ENCODE measurements at places on chromosomes 3 and 15.

DNA sequence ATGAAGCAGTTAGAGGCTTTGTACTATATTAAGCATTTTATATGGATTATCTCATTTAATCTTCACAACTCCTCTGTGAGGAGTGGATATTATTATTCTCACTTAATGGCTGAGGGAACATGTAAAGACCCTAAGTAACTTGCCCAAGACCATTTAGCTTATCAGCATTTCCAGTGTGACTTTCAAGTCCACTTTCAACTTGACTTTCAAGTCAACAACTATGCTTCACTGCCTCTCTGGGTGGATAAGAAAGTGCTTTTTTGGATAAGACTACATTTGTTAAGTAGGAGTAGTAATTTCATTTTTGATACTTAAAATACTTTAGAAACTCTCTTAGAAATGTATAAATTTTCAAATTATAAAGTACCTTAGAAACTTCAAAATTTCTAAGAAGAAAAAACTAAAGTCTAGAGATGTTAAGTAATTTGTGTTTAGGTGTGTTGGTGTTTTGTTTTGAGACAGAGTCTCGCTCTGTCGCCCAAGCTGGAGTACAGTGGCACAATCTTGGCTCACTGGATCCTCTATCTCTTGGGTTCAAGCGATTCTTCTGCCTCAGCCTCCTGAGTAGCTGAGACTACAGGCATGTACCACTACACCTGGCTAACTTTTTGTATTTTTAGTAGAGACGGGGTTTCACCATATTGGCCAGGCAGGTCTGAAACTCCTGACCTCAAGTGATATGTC, 71.8 kb downstream of the MINDY2 start:
- no peak for DNase-seq

DNA sequence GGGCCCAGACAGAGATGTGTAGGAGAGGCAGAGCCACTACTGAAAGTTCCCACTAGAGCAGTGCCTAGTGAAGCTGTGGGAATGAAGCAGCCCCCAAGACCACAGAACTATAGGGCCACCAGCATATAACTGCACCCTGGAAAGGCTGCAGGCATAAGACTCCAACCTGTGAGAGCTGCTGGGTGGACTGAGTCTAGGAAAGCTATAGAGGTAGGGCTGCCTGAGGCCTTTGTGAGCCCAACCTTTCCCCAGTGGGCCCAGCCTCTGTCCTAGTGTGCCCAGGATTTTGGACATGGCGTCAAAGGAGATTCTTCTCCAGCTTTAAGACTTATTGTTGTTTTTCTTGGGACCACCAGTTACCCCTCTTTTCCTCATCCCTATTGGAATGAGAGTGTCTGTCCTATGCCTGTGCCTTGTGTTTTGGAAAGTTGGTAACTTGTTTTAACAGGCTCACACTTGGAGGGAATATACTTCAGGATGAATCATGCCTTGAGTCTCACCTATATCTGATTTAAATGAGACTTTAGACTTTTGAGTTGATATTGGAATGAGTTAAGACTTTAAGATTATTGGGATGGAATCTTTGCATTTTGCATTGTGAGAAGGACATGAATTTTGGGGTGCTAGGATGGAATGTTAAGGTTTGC, 28.1 kb downstream of the SLMAP start:
- DNase-seq, result no peak

GRCh38 chr3:84836961-84837360, 121.8 kb upstream of the CADM2 start:
- no peak for DNase-seq

- no peak for DNase-seq
These were observed 47.3 kb downstream of the SSUH2 start for GRCh38 chr3:8597219-8597853.

GRCh38 chr3:180362081-180362480, 239.9 kb upstream of the TTC14 start:
- DNase-seq, result no peak

- DNase-seq, result no peak
These were observed 61.9 kb downstream of the TRPM7 start for GRCh38 chr15:50624616-50625168.

GRCh38 chr15:88288206-88288605, 31.7 kb upstream of the NTRK3 start:
- DNase-seq, result no peak

DNA sequence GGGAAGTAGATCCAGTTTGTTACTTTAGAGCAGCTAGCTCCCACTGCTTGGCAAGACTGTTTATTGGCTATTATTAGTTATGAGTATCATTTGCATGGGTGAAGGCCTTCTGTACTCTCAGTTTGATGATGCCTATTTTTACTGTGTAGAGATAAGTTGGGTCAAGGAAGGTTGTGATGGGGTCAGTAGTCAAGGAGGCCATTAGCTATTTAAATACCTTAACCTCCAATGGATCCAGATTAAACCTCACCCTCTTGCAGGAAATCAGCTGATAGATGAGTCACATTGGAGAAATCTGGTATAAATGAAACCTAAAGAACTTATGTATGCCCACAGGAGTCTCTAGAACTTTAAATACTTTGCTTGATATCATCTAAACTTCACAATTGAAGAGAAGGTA, 45.0 kb downstream of the THBS1 start:
- no peak for DNase-seq

DNA sequence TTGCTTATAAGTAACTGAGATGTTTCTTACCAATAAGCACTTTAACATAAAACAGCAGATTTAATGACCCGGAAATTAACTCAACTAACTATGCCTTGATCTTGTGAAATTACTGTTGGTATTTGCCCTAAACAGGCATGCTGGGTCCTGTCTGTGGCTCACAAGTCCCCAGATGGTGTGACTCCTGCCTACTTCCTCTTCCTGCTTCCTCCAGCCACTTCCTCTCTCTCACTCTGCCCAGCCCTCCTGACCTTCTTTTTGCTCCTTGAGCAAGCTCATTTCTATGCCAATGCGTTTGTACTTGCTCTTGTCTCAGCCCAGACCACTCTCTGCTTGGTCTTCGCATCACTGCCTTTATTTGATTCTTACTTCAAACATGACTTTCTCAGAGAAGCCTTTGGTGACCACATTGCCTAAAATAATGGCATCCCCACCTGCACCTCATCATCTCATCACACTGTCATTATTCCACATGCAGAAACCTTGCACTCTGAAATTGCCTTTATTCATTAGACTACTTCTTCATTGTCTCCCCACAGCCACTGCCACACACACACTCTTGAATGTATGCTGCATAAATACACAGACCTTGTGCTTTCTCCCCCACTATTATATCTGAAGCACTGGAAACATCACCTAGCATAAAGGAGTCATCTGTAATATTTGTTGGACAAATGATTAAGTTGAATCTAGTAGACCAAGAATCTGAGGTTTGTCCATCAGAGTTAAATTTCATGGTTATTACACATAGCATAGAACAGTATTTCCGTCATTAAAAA, 256.3 kb upstream of the SEMA6D start:
- no peak for DNase-seq

GRCh38 chr15:45376300-45376928, 1.9 kb downstream of the GATM start:
- no peak for DNase-seq

DNA sequence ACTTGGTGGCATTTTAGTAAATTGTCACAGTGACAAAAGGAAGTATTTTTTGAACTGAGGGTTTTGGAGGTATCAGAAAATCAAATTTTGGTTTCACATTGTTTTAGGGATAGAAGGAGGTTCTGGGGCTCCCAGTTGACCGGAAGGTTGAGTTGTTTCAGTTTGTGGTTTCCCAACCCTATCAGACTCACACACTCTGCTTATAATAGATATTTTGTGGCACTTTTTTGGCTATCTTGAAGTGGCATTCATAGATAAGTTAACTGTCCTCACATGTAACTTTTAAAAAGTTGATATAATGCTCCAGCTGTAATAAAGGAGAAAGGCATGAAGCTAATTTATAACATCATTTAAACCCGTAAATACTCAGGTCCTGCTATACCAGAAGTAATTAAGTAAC, 12.8 kb downstream of the ARMC8 start:
- no peak for DNase-seq

DNA sequence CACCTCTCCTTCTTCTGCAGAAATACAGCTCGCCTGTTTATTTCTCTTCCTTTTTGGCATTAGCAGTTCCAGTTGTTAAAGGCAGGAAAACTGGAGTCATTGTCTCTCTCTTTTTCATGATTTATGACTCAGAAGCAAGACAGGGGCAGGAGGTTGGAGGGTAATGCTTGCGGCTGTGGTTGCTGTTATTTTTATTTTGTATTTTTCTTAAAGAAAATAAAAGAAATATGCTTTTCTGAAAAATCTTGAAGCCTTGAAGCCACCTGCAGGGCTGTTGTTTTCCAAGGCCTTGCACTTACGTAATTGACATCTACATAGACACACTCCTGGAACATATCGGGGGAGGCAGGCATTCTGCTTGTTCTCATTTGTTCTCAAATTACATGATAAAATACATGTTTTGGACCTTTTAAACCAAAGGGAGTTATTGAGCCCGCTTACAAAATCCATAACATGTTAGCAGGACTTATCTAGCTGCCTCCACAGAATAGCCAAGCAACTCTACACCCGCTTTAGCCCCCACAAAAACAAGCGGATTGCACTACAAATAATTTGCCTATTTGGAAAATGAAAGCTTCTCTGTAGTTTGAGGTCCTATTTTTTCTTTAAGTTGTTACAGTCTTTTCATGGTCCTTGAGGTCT, 1004.6 kb upstream of the NR2F2 start:
- DNase-seq, result no peak

GRCh38 chr3:49902511-49903345, 945 bp downstream of the MST1R start:
- DNase-seq, result no peak

- DNase-seq, result no peak
These were observed 205.0 kb upstream of the ADAMTS9 start for GRCh38 chr3:64892671-64893309.

DNA sequence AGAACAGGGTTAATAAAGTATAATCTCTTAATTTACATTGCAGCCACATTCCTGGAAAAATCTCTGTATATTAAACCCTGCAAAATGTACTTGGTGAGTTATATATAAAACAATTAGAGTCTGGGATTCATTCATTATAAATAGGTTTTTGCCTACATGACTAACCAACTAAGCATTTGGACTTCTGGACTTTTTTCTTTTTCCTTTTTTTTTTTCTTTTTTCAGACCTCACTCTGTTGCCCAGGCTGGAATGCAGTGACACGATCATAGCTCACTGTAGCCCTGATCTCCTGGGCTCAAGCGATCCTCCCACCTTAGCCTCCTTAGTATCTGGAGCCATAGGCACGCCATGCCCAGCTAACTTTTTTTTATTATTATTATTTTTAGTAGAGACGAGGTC, 4.5 kb downstream of the DNAJC13 start:
- no peak for DNase-seq

DNA sequence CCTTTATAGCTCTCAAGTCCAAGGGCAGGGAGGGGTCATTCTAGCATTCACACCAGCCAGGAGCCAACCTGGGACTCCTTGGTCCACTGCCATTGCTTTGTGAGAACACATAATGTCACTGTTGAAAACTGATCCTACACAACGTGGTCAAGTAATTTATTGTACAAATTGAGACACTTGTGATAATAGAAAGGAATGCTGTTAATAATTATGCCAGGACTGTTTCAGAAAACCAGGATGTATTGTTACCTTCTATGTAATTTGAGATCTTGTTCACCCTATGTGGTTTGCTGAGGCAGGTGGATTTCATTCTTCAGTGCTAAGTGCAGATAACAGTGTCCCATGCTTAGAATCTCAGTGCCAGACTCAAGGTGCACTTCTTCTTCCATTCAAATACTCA, 33.3 kb downstream of the TMCO5A start:
- DNase-seq, result no peak

GRCh38 chr3:136250903-136251460, 842 bp downstream of the PCCB start:
- no peak for DNase-seq

DNA sequence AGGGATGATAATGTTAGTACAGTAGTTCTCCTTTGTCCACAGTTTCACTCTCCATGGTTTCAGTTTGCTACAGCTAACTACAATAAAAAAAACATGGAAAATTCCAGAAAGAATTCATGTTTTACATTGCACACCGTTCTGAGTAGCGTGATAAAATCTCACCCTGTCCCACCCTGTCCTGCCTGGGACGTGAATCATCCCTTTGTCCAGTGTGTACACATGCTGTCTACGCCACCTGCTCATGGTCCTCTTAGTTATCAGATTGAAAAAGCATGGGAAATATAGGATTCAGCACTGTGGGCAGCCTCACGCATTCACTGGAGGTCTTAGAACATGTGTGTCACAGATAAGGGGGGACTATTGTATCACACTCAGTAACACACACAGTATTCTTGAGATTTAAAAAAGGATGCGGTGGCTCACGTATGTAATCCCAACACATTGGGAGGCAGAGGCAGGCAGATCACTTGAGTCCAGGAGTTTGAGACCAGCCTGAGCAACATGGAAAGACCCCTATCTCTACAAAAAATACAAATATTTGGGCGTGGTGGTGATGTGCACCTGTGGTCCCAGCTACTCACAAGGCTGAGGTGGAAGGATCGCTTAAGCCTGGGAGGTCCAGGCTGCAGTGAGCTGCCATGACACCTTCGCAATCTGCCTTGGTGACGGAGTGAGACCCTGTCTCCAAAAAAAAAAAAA, 8.7 kb upstream of the FLNB start:
- DNase-seq, result no peak

DNA sequence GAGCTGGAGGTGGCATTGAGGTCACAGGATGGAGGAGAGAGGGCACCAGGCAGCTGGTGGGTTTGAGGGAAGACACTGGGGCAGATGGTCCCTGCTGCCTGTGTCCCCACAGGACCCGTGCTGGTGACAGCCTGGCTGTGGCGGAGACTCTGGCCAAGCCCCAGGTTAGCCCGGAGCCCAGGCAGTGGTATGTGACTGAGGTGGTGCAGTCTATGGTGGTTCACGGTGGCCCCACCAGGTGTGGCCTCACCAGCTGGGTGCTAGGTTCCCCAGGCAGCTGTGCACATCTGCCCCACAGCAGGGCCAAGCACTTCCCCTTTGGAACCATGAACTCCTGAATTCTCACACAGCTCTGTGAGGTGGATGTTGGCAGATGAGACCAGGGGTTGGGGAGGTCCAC, 15.4 kb downstream of the PLXNA1 start:
- no peak for DNase-seq

DNA sequence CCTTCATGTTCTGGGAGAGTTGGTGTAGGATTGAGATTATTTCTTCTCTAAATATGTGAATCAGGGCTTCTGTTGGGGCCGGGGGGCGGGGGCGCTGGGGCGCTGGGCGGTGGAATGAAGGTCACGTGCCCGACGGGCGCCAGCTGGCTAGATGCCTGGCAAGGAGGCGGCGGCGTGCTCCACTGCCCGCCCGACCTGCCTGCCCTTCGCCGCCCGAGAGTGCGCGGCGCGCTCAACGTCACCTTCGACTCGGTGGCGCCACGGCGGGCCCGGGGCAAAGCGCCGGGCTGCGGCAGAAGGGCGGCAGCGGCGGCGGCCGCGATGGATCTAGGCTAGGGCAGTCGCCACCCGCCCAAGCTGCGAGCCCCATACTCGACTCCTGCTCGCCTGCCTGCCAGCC, 47.0 kb upstream of the LHFPL4 start:
- peak; percentile 5 for DNase-seq

Data from stimulated activated CD8-positive, alpha-beta memory T cell treated with anti-CD3 and anti-CD28 coated beads, Interleukin-15, amount 100 ng/mL, for 48 hours (primary cell).